Stimulated activated CD4-positive, alpha-beta T cell treated with anti-CD3 and anti-CD28 coated beads, Interleukin-4, amount 100 ng/mL, for 48 hours (primary cell): ENCODE measurements at places on chromosomes 7 and 10.

- no peak for DNase-seq
Observed at GRCh38 chr10:51073453-51074237, 642 bp upstream of the PRKG1 start.

GRCh38 chr10:114499630-114500190 is 95.4 kb upstream of the AFAP1L2 start:
- peak; percentile 77 for DNase-seq

GRCh38 chr10:76432016-76433012 is 1000.9 kb downstream of the LRMDA start:
- DNase-seq: no peak

DNA sequence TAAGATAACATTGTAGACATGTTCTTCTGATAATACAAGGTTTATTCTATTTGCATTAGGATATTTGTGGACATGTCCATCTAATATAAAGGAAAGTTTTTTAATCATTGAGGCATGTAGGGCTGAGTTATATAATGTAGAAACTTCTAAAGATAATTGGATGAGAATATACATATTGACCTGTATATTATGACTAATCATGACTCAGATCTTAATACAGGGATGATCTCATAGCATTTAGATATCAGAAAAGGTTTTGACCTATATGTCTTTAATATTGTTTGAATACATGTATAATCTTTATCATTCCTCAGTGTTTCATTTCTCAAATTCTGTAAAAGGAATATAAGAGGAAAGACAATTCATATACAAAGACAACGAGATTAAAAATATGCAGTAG is 39.2 kb downstream of the CD36 start:
- DNase-seq: no peak

DNA sequence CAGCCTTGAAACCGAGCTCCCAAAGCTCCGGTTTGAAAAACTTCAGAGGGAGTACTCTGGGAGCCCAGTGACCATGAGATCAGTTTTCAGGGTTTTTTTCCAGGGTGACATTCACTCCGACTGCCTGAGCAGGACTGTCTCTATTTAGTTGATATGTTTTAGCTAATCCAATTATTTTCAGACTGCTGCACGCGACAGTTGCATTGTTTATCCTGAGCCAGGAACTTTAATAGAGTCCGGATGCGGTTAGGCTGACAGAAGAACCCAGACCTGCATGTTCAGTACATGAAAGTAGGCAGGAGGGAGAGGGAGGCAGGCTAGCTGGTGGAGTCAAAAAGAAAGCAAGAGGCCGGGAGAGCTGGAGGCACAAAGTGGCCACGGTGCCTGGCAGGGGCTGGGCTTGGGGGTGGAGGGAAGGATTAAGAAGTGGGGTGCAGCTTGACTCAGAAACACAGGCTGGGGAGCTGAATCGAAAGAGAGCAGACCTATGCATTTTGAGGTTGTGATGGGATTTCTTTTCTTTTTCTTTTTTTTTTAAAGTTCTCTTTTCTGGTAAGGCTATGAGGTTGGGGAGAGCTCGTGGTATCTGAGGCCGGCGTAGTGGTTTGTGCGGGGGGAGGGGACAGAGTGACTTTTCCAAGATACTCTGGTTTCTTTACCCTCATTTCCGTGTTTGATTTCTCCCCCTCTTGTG is 5.7 kb downstream of the GATA3 start:
- DNase-seq: peak; percentile 76

- DNase-seq: peak; percentile 76
Observed at GRCh38 chr10:103966671-103967447, at the start of gene SLK. Gene SLK, plus strand, starts transcription at chr10:103967140. Its CDS starts 606 bp downstream, at chr10:103967746.

DNA sequence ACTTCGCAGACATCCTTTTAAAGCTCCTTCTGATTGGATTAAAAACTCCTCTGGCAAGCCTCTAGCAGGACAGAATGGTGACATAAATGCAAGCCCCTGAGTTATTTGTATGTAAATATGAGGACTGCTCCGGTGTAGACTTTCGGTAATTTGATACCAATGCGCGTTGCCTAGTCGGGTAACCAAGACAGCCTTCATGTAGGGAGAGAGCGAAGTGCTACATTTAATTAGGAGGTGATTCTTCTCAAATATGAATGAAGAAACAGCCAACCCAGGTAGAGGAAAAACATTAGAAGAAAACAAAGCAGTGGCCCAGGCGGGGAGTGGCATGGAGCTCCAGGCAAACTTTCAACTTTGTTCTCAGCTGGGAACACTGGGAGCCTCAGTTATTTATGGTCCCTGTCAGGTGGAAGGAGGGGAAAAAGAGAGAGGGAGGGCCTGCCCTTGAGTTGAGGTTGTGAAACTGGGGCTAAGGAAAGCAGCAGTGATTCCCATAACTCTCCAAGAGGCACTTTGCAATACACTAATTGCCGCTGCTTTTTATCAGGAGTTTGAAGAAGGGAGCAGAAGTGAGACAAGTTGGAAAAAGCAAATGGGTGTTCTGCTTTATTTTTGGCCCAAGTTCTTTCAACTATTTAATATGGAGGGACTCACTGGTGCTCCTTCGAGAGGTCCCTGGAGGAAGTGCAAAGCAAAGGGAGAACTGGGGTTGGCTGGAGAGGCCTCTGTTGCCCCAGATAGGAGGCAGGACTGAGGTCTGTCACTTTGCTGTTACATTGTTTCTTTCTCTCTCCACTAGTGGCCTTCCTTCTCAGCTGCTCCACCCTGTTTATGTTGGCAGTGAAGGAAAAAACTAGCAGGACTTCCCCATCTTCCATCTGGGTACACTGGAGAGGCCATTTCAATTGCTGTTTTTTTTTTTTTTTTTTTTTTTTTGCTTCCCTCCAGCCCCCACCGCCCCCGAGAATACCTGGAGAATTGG is 234.6 kb upstream of the CCDC6 start:
- no peak for DNase-seq

DNA sequence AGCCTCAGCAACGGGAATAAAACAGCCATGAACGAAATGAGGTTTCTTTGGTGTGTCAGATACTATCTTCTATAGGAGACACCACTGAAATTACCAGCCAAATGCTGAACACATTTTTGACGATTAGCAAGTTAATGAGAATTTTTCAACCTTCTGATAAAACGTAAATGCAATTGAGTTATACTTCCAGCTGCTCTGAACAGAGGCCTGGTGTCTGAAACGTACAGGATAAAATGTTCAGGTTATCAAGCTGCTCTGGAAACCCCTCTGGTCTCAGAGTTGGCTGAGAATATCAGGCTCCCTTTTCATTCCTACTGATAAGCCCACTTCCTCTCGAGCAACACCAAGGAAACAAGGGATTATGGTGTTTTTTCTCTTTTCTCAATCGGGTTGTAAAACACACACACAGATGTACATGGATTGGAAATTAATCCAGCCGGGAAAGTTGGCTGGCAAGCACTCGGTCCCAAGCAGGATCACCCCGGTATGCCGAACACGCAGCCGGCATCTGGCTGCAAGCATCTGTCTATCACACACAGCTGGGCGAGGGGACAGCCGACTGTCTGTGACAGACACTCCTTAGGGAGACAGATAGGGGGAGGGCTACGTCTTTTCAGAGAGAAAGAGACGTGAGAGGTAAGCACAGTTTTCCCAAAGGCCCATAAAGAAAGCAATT is 171.8 kb downstream of the PRKAG2 start:
- DNase-seq: no peak

DNA sequence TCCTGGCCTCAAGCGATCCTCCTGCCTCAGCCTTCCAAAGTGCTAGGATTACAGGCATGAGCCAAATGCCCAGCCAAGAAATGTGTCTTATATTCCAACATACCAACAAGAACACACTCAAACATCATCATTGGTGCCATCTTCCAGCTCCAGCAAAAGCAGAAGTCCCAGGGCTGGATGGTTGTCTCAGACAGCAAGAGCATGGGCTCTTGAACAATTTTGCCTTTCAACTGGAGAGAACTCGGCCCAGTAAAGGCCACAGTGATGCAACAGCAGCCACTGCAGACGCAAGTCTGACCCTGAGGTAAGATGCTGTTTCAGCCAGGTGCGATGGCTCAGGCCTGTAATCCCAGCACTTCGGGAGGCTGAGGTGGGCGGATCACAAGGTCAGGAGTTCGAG is 52.8 kb upstream of the NFE2L3 start:
- no peak for DNase-seq

DNA sequence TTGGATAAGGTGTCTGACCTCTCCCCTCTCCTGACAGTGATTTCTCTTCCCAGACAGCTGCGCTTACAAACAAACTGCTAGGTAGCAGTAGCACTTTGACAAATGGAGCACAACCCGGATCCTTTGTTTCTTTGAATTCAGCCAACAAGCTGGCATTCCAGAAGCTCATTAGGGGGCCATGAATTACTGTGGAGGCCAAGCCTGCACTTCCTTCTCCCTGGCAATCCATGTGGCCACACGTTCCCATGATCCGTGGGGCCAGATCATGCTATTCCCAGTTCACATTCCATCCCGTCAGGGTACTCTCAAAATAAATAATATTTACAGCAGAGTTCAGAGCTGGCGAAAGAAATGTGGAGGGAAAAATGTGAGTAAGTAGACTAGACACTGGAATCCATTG is 172.4 kb downstream of the PRPF18 start:
- no peak for DNase-seq

DNA sequence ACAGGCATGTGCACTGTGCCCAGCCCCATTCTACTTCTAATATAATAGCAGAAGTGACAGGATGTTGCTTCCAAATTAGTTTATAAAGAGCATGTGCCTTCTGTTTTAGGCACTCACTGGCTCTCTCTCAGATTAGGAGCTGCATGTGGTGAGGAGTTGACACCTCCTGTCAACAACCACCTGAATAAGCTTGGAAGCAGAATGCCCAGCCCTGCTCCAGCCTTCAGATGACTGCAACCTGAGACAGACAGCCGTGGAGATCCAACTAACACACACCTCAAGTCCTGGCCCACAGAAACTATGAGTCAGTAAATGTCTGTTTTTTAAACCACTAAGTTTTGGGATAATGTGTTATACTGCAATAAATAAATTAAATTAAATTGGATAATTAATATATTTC is 54.5 kb downstream of the PARD3 start:
- DNase-seq: no peak

DNA sequence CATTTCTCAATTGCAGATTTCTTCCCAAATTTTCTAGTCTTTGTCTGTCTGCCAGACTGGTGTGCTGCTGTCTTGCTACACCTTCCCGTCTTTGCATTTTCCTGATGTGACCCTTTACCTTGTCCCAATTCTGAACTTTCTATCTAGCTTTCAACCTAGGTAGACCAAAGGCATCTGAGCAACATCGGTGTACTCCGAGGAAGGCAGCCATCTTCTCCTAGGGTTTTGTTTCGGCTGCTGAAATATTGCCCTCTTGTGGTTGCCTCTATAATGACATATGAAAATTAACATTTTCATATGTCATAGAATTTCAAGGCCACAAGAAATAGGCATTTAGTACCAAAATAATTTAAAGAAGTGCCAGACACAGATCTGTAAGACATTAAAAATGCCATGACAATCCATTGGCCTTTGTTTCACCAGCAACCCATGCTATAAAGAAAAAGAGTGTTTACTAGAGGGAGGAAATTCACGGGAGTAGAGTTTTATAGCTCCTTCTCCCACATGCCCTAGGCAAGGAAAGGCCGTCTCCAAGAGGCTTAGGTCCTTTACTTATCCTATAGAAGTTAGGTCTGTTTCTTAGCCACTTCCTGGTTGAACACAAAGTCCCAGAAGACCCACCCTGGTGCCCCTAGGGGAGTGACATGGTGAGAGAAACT is 23.4 kb downstream of the OR9A2 start:
- DNase-seq: no peak

- no peak for DNase-seq
Observed at GRCh38 chr7:87370660-87371180, 25.3 kb downstream of the CROT start.

GRCh38 chr7:66333443-66333842 is 128.3 kb downstream of the TPST1 start:
- no peak for DNase-seq

- no peak for DNase-seq
Observed at GRCh38 chr10:32953277-32953927, 4.6 kb downstream of the ITGB1 start.

- DNase-seq: no peak
Observed at GRCh38 chr7:144142187-144142586, 19.2 kb downstream of the OR2A14 start.

- no peak for DNase-seq
Observed at GRCh38 chr10:108808228-108808627, 1115.1 kb downstream of the XPNPEP1 start.

GRCh38 chr10:104297697-104298660 is 29.0 kb downstream of the GSTO2 start:
- DNase-seq: peak; percentile 47

DNA sequence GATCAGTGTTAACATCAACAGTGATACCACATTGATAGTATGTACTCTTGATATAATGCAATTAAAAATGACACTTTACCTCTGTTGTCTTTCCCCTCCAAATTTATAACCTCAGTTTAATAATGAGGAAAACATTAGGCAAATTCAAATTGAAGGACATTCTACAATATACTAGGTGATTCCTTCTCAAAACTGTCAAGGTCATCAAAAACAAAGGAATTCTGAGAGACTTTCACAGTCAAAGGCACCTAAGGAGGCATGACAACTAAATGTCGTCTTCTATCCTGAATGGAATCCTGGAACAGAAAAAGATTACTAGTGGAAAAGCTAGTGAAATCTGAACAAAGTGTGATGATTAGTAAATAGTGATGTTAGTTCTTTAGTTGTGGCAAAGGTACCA is 22.3 kb upstream of the NXPH1 start:
- DNase-seq: no peak

GRCh38 chr10:30171601-30172000 is 112.2 kb upstream of the JCAD start:
- DNase-seq: no peak

GRCh38 chr10:10831085-10831484 is 186.6 kb upstream of the CELF2 start:
- DNase-seq: no peak

GRCh38 chr10:89207801-89208551 is 859 bp upstream of the CH25H start:
- DNase-seq: no peak

- DNase-seq: no peak
Observed at GRCh38 chr10:98193037-98193436, 58.6 kb downstream of the R3HCC1L start.

GRCh38 chr10:7409045-7409731 is 1.6 kb downstream of the SFMBT2 start:
- peak; percentile 50 for DNase-seq

GRCh38 chr10:76523246-76523645 is 1091.8 kb downstream of the LRMDA start:
- no peak for DNase-seq
